Astrocyte (in vitro differentiated cells and primary cell): ENCODE measurements at places on chromosomes 7 and 10.

DNA sequence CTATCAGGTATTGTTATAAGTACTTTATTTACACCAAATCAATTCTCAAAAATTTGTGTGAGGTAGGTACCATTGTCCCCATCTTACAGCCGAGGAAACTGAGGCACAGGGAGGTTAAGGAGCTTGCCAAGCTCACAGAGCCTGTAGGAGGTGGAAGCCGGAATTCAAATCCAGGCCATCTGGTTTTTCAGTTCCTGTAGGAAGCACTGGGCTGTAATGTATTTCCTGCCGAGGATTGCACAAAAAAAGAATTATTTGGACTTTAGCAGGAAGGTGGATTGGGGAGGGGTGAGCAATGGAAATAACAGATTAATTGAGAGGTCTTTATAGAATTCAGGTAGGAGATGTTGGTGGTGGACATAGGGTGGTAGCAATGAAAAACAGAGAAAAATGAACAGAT, 315.3 kb upstream of the AUTS2 start:
- H3K4me1 ChIP-seq: no peaks in the 10 kb centered on the region
- H3K27ac ChIP-seq: no peak overlapping the region
- H3K27me3 ChIP-seq: no peaks in the 10 kb centered on the region
- no peak for DNase-seq

GRCh38 chr10:33388382-33388781, 53.9 kb upstream of the NRP1 start:
- no peak for DNase-seq
- no peaks in the 10 kb centered on the region for H3K27me3 ChIP-seq
- no peak overlapping the region for H3K4me3 ChIP-seq
- H3K36me3 ChIP-seq: no peaks in the 10 kb centered on the region

GRCh38 chr7:133936074-133936473, 191.1 kb upstream of the LRGUK start:
- H3K27me3 ChIP-seq: no peaks in the 10 kb centered on the region
- no peak overlapping the region for H3K27ac ChIP-seq
- H3K36me3 ChIP-seq: no peaks in the 10 kb centered on the region
- H3K4me3 ChIP-seq: no peak overlapping the region
- peak; percentile 68 for DNase-seq
- peaks cover 9% of the 10 kb centered on the region for H3K4me1 ChIP-seq

DNA sequence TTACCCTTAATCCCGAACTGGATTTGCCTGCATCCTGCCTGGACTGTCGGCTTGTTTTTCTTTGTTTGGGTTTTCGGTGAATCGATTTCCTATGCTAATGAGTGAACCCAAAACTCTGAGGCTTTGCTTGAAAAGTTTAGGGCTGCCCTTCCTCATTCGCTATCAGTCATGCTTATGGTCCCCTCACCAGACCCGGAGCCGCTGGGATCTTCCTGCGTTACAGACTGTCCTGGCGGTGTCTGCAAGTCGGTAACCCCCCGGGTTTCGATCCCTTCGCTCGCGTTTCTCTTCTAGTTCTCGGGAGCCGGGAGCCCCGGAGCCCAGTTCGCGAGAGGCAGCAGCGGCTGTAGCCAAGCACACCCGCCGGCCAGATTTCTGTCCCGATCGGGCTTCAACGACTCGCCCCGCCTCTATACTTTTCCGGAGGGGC, 2.2 kb downstream of the EMX2 start:
- peaks cover 85% of the 10 kb centered on the region for H3K27me3 ChIP-seq
- H3K4me3 ChIP-seq: peak overlapping the region; percentile 50

- H3K27me3 ChIP-seq: no peaks in the 10 kb centered on the region
- H3K27ac ChIP-seq: no peak overlapping the region
- DNase-seq: no peak
Measured at GRCh38 chr7:156356551-156356950, 284.0 kb upstream of the RNF32 start.

GRCh38 chr7:134515569-134516468, 11.5 kb upstream of the AKR1B10 start:
- DNase-seq: peak; percentile 84
- H3K36me3 ChIP-seq: no peaks in the 10 kb centered on the region
- peak overlapping the region; percentile 25 for H3K27ac ChIP-seq
- H3K27me3 ChIP-seq: no peaks in the 10 kb centered on the region

DNA sequence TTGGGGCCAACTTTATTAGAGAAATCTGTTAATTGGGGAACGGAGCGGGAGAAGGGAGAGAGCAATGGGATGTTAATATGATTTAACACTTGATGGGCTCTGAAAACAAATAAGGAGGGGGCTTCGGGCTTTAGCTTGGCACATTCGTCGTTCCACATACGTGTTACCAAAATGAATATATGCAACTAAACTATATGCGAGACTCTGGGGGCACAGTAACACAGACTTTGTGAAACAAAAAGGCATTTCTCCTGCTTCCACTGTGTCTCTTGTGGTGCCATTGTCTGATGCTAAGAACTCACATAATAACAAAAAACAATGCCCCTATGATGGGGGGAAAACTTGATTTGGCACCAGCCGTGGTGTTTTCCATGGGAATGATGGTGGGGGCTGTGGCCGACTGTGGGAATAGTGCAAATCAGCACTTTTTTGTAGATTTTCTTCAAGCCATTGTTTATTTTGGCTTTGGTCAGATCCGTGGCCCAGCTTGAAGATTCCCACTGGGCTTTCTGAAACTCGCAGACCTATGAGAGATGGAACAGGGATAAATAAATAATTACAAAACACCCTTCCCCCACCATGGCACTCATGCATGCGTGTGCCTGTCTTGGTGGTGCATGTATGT, 2.2 kb upstream of the MXI1 start:
- no peaks in the 10 kb centered on the region for H3K4me1 ChIP-seq
- H3K27ac ChIP-seq: no peak overlapping the region
- H3K4me3 ChIP-seq: no peak overlapping the region
- no peak for DNase-seq
- peaks cover 21% of the 10 kb centered on the region for H3K27me3 ChIP-seq

GRCh38 chr7:128164061-128164954, 76.8 kb upstream of the LEP start:
- H3K36me3 ChIP-seq: no peaks in the 10 kb centered on the region
- H3K4me3 ChIP-seq: no peak overlapping the region
- H3K27me3 ChIP-seq: peaks cover 41% of the 10 kb centered on the region

GRCh38 chr7:78684201-78684600, 769.3 kb downstream of the MAGI2 start:
- DNase-seq: no peak
- no peaks in the 10 kb centered on the region for H3K27me3 ChIP-seq
- H3K27ac ChIP-seq: no peak overlapping the region
- no peaks in the 10 kb centered on the region for H3K36me3 ChIP-seq

DNA sequence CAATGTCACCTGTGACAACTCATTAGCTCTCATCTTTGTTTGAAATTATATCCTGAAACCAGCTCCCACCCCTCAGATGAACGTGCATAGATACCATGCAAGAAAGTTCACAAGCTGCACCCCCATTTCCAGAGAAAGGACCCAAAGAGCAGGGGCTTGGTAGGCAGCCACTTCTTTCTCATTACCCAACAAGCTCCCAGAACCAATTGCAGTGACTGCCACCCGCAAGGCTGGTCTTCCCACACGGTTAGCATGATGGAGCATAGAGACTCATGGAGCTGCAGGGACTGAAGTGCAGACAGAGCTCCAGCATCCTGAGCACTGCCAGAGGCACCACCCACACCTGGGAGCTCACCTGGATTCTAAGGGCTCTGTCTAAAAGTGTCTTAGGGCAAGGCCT, 28.5 kb downstream of the FRMPD2 start:
- H3K27me3 ChIP-seq: peaks cover 22% of the 10 kb centered on the region
- H3K36me3 ChIP-seq: no peaks in the 10 kb centered on the region
- no peak overlapping the region for H3K4me3 ChIP-seq
- no peak for DNase-seq

- H3K4me1 ChIP-seq: peaks cover 10% of the 10 kb centered on the region
- peak overlapping the region; percentile 91 for H3K4me3 ChIP-seq
Measured at GRCh38 chr7:108525327-108525984, 479 bp downstream of the PNPLA8 start.
